ENCODE measurements at places on chromosomes 5 and 9.

DNA sequence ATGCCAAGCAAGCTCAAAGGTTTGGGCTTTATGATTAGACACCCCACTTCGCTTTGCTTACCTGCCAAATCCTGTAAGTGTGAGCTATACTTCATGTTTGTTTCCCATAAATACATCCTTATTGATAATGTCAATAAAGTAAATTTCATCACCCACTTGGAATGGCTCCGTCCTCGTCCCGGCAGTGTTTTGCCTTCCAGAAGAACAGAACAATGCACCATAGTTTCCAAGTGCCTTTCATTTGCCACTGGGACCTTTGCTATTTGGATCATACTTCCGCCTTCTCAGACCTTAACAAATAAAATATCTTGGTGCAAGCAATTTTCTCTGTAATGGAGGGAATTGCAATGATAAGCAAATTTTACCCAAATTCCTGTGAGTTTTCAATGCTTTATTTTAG, 229.3 kb downstream of the PIK3R1 start:
- DNase-seq: no peak

- no peak for DNase-seq
Observed at GRCh38 chr9:126830827-126831226, 26.0 kb downstream of the ZBTB43 start.

- no peak for DNase-seq
Observed at GRCh38 chr9:130664251-130665028, at the start of gene PRDM12. PRDM12 (plus strand) TSS chr9:130664594; CDS start chr9:130664654, 60 bp downstream.

DNA sequence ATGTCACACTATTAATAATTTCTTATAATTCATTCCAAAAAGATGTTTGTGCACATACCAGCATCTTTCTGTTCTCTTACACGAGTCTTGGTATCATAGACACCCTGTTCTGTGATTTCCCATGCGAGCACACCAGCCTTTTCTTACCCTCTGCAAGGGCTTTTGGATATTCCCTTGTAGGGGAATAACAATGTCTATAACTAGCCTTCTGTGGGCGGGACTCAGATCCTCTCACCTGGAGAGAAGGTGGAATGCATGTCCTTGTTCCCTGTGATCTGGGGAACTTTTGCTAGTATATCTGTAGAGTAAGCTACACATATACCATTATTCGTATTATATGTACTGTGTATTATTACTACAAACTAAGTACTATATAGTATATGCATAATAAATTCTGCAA, 44.8 kb downstream of the EHMT1 start:
- no peak for DNase-seq

- no peak for DNase-seq
Observed at GRCh38 chr9:108551030-108551841, 304.6 kb downstream of the ACTL7B start.

GRCh38 chr9:6144947-6145346, 70.7 kb upstream of the IL33 start:
- DNase-seq: no peak

- DNase-seq: no peak
Observed at GRCh38 chr5:163259495-163259894, 177.9 kb upstream of the CCNG1 start.

- no peak for DNase-seq
Observed at GRCh38 chr9:28956116-28956880, 1383.0 kb upstream of the C9orf72 start.

GRCh38 chr5:2038321-2039179, 155.8 kb upstream of the IRX4 start:
- peak; percentile 30 for DNase-seq
